ENCODE measurements at places on chromosomes 7 and 10.

GRCh38 chr10:116103668-116104067 lies 169.3 kb downstream of the GFRA1 start:
- no peak for DNase-seq

GRCh38 chr10:119878524-119878923 lies 5.9 kb upstream of the MCMBP start:
- no peak for DNase-seq

GRCh38 chr7:14288701-14289100 lies 299.2 kb upstream of the ETV1 start:
- DNase-seq, result no peak

- no peak for DNase-seq
These were observed 428.4 kb upstream of the KLF6 start for GRCh38 chr10:4213441-4213840.

DNA sequence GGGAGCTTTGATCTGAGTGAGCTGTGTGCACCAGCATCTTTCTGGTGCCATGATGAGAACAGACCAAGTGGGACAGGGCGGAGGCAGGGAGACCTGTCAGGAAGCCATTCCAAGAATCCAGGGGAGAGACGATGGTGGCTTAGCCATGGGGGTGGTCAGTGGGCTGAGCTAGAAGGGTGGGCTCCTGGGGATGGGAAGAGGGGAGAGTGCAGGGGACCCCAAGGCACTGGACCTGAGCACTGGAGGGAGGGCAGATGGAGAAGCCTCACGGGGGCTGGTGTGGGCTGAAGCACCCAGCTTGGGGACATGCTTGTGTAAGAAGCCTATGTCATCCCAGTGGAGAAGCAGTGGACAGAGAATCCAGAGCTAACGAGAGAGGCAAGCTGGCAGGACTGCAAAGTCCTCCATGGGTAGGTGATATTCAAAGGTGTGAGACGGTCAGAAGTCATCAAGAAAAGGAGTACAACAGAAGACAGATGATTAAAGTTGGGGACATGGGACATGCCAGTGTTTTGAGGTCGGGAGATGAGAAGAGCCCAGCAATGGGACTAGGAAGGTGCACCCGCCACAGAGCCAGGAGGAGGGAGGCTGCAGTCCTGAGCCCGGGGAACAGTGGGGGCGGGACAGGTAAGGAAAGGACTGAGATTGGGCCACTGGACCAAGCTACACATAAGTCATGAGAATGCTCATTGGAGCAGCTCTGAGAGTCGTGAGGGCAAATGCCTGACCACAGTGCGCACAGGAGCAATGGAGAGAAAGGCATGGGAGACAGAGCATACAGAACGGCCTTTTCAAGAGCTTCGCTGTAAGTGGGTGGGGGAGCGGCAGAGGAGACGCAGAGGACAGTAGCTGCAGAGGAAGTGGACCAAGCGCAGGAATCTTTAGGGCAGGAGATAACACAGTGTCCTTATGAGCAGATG lies 72.0 kb downstream of the GRID1 start:
- DNase-seq, result peak; percentile 3

DNA sequence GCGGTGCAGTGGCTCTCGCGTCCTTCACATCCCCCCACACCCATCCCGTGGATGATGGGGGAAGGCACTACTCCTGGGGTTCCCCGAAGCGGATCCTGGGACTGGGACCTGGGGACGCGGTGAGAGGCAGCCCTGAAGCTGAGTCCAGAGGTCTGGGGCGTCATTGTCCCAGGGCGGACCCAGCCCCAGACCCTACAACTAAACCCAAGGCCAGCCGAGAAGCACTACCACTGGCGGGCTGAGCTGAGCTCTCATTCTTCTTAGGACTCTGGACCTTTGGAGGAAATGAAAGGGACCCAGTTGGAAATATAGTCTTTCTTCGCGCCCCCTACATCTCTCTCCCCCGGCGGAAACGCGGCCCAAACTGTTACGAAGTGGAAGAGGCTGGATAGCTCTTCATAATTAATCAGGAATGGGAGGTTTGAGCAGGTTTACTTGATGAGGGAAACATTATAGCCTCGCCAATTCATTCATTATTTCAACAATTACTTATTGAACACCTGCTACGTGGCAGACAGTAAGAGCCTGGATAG lies 389 bp upstream of the FBXL15 start:
- DNase-seq, result no peak

GRCh38 chr7:44880317-44881018 lies 4.9 kb downstream of the PURB start:
- DNase-seq, result no peak

GRCh38 chr7:55254242-55254595 lies 110.9 kb upstream of the LANCL2 start:
- DNase-seq, result no peak

DNA sequence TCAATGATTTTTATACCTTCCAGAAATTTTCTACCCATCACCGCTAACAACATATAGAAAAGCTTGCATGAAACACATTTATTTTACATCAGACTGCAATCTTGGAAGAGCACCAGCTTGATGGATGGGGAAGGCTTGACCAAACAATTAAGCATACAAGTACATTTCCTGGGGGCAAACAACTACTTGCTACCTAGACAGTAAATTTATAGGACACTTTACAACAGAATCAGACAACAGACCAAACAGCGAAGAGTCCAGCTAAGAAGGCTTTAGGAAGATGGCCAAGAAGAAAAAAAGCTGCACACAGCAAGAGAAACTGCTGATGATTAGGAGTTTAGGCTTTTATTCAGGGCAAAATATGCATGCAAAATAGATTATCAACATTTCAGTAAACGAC lies 8.0 kb downstream of the AASS start:
- no peak for DNase-seq

GRCh38 chr7:78125884-78126283 lies 327.3 kb downstream of the PHTF2 start:
- DNase-seq, result no peak

- DNase-seq, result no peak
These were observed 652 bp downstream of the KAZALD1 start for GRCh38 chr10:101062232-101063049.

GRCh38 chr7:141585592-141586510 lies 34.6 kb downstream of the AGK start:
- DNase-seq, result no peak
